ENCODE measurements at places on chromosomes 12 and 14. TPM values are rescaled to one million over a fixed set of nuclear protein-coding genes. Genes with fewer than 3 reads are reported as not detected.

The ABCD2 gene
- total RNA-seq, result not detected

DNA sequence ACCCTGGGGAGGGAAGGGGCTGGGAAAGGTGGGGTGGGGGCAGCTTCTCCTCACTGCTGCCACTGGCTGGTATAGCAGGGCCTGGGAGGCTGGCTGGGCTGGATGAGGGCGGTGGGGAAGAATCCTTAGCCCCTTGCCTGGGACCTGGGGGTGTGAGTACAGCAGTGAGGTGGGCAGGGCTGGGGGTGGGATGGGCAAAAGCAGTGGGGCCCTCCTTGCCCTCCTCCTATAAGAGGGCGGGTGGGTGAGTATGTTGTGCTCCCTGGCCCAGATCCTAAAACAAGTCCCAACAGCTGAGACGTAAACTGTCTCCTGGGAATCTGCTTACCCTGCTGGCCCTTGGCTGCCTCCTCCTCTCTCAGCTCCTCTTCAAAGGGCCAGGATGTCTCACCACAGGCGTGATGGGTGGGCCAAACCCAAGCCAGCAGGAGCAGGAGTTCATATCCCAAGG is 2.2 kb downstream of the NCKAP5L start:
- H3K4me3 ChIP-seq, result no peak overlapping the region
- peaks cover 2% of the 10 kb centered on the region for H3K36me3 ChIP-seq
- DNase-seq, result no peak
- no peak overlapping the region for H3K27ac ChIP-seq
- no peaks in the 10 kb centered on the region for H3K27me3 ChIP-seq
- H3K4me1 ChIP-seq, result peaks cover 45% of the 10 kb centered on the region

DNA sequence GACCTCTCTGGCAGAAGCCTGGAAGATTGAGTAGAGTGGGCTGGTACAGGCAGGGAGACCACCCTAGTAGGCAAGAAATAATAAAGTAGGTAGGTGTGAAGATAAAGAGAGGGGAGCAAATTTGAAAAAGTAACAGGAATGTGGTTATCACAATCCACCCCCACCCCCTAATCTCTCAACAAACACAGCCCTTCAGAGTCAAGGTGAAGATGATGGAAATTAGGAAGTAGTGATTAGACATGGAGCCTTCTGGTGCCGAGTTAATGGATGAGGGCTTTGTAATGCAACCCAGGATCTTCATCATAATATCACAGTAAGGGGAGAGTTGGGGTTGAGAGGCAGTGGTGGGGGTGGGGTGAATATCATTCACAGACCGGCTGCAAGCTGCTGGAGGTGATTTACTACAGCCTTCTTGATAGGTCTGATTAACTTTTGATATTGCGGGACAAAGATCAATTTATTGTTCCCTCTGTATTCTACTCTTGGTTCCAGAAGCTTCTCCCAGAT is 29.2 kb upstream of the CRY1 start:
- peaks cover 52% of the 10 kb centered on the region for H3K27me3 ChIP-seq
- DNase-seq, result no peak
- H3K36me3 ChIP-seq, result no peaks in the 10 kb centered on the region
- H3K4me3 ChIP-seq, result no peak overlapping the region
- H3K27ac ChIP-seq, result no peak overlapping the region
- no peaks in the 10 kb centered on the region for H3K4me1 ChIP-seq

GRCh38 chr12:101880769-101881168 is 3.4 kb downstream of the DRAM1 start:
- no peak overlapping the region for H3K4me3 ChIP-seq
- no peaks in the 10 kb centered on the region for H3K36me3 ChIP-seq
- no peak overlapping the region for H3K27ac ChIP-seq
- H3K4me1 ChIP-seq, result peaks cover 20% of the 10 kb centered on the region

The TSPAN9 gene
- 114 TPM for total RNA-seq

GRCh38 chr14:84622357-84622756 is 907.6 kb upstream of the FLRT2 start:
- no peak overlapping the region for H3K27ac ChIP-seq
- no peak overlapping the region for H3K4me3 ChIP-seq
- no peaks in the 10 kb centered on the region for H3K36me3 ChIP-seq
- no peak for DNase-seq

DNA sequence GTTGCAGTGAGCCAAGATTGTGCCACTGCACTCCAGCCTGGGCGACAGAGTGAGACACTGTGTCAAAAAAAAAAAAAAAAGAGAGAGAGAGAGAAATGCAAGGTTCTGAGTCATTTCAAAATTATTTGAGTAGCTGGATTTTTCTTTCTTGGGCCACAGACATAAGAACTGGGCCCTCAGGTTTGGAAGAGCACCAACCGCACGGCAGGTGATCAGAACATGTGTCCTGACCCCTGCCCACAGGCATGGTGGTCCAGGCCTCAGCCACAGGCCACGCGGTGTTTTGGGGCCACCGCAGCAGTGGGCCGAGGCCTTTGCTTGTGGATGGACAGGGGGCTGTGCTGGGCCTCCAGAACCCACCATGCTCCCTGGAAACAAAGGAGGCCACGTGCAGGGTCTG is 126.7 kb downstream of the CALM1 start:
- H3K4me3 ChIP-seq, result no peak overlapping the region
- peaks cover 32% of the 10 kb centered on the region for H3K4me1 ChIP-seq
- H3K36me3 ChIP-seq, result no peaks in the 10 kb centered on the region
- no peak for DNase-seq
- H3K27me3 ChIP-seq, result no peaks in the 10 kb centered on the region
- peak overlapping the region; percentile 56 for H3K27ac ChIP-seq

GRCh38 chr12:562634-563033 is 100.6 kb downstream of the NINJ2 start:
- no peaks in the 10 kb centered on the region for H3K4me1 ChIP-seq
- no peak for DNase-seq
- peaks cover 27% of the 10 kb centered on the region for H3K27me3 ChIP-seq
- no peak overlapping the region for H3K27ac ChIP-seq
- H3K36me3 ChIP-seq, result no peaks in the 10 kb centered on the region

DNA sequence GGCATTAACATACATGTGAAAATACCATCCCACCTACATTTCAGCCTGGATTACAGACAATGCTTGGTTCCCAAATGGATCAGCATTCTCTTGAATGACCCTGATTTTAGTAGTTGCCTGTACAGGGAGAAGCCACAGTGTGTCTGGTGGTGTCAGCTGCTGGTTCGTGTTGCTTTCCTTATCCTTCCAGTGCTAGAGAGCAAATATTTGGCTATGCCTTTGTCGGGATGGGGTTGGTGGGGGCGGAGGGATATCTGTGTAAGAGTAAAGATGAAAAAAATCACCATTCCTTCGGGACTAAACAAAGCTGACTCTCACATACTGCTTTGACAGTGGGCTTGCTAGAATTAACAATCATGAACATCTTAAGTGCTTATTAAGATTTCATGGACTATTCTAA is 96.0 kb downstream of the PTPRR start:
- H3K27me3 ChIP-seq, result peaks cover under 1% of the 10 kb centered on the region
- H3K4me1 ChIP-seq, result peaks cover 5% of the 10 kb centered on the region
